ENCODE measurements at places on chromosomes 2 and 18.

GRCh38 chr2:207830778-207831438, 61.2 kb upstream of the FZD5 start:
- DNase-seq = no peak

DNA sequence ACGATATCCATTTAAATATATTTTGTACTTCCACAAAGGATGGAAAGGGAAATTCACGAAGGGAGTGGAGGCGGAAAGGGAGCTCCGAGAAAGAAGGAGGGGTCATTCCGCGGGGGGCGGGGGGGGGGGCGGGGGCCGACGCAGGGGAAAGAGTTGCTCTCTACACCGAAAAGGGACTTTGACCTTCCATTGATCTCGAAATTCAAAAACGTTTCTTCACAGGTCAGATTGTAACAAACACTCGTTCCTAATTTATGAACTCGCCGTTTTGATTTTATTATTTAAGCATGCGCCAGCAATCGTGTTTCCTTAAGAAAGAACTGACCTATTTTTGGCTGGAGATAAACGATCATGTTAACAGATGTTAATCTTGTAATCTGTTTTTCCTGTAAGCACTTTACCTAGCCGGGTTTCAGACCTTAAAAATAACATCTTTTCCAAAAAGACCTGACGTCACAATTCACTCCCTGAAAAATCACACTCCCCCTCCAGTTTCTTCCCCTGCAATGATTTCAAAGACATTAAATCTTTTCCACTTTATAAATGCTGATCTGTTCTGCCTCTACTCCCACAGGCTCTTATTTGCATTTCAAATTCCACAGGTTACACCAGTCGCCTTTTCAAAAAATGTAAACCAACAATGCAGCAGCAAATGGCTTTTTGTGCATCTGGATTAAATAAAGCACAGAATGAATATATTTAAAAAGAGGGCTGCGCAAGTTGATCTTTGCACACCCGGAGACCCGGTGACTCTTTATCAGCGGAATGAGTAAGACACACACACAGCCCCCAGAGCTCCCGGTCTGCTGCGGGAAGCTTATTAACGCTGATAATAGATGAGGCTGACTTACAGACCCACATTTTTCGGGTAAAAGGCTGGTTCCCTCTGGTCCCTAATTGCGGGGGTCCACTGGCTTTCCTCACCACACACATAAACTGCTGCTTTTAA, 1.6 kb downstream of the ZNF516 start:
- DNase-seq = no peak

GRCh38 chr2:237219826-237220225, 134.1 kb downstream of the COPS8 start:
- DNase-seq = no peak

DNA sequence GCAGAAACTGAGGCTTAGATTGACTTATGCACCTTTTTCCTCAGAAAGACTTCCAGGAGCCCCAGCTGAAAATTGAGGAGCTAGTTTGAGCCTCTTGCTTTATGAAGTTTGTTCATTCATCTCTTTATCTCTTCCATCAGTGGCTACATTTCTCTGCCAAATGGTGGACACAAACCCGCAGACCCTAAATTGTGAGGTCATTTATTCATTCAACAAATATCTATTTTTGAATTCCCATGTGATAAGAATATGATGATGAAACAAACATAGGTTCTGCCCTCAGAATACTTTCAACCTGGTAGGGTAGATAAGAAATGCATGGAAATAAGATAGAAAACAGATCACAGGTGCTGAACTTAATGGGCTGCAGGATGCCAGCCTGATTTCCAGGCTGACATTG, 309.4 kb downstream of the TNS1 start:
- no peak for DNase-seq

DNA sequence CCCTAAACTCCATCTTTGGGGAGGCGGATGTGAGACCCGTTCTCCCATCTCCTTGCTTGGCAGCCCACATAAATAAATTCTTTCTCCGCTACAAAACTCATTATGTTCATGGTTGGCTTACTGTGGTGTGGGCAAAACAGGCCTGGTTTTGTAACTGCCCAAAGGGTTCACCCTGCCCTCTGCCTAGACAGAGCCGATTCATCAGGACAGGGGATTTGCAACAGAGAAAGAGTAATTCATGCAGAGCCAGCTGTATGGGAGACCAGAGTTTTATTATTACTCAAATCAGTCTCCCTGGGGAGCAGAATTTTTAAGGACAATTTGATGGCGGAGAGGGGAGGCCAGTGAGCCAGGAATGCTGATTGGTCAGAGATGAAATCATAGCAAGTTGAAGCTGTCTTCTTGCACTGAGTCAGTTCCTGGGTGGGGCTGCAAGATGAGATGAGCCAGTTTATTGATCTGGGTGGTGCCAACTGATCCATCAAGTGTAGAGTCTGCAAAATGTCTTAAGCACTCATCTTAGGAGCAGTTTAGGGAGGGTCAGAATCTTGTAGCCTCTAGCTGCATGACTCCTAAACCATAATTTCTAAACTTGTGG, 8.4 kb upstream of the RNF125 start:
- DNase-seq = no peak

DNA sequence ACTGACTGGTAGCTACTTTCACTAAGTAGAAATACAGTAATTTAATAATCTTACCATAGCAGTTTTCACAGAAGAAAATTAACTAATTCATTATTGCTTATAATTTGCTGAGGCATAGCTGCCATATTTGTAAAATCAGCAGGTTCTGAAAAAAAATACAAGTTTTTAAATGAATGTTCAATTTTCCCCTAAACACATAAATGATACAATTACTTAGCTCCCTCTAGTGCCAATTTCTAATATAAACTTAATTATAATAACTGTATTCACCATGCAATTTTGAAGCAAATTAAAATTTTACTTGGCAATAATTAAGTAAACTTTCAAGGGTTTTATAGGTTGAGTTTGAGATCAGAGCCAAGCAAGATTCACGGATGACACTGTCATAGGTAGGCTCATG, 1321.6 kb upstream of the ACVR2A start:
- DNase-seq = no peak

DNA sequence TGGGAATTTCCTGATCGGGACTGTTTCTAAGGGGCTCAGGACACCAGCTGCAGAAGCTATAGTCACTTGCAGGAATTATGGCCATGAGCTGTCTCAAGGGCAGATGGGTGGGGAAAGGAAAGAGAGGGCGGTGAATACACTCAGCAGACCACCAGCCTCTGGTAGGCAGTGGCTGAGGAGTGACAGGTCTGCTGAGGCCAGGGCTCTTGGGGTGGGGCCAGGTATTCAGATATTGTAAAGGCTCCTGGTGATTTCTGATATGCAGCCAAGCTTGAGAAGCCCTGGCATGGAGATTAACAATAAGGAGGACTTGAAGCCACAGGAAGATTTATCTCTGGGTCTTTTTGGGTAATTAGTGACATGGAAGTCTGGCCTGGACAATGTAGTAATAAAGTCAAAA, 145.3 kb upstream of the AQP4 start:
- DNase-seq = no peak

- DNase-seq = no peak
Observed at GRCh38 chr2:1747065-1747941, 3.0 kb upstream of the PXDN start.

GRCh38 chr2:239751679-239752355, 273.3 kb downstream of the NDUFA10 start:
- peak; percentile 53 for DNase-seq

- no peak for DNase-seq
Observed at GRCh38 chr18:8662560-8663255, 42.6 kb upstream of the MTCL1 start.

GRCh38 chr2:237306083-237306786, 107.7 kb downstream of the COL6A3 start:
- DNase-seq = no peak

GRCh38 chr2:127155947-127156346, 49.0 kb upstream of the BIN1 start:
- no peak for DNase-seq

DNA sequence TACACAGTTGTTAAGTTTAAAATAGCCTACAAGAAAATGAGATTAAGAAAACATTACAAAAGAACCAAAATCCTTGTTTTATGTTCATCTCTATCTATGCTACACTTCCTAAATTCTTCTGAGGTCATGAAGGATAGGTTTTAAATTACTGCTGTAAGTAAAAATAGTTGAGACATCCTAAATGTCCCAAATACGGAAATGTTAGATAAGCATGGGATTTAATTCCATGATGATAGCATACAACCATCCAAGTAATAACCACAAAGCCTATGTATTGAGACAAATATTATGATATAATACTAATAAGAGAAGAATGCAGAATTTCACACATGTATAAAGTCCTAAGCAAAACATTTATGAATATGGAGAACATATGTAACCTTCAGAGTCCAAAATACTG, 34.1 kb downstream of the PIEZO2 start:
- no peak for DNase-seq

DNA sequence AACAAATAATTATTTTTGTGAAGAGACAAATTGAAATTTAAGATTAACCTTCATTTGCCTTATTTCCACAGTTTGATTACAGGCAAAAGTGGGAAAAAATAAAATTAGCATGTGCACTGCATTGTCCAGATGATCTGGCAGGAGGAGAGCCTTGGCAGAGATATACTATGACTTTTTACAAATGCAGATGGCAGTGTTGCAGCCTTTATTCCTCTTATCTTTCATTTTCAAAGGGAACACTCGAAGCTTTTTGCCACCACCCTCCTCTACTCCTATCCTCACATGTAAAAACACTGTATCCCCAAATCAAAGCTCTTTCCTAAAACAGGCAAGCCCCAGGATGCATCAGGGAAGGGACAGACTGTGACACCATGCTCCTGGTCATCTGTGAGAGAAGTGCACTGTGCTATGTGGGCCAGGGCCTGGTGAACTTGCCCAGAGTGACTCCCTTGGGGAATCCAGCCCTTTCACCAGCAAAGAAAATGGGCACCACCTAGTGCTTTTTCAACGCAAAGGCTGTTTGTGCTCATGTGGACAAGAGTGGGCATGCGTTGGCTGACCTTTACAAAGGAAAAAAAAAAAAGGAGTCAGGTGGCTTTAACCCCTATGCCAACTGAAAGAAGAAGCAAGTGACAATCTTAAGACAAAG, 74.7 kb upstream of the ETAA1 start:
- DNase-seq = no peak

GRCh38 chr2:46748735-46749531, 166.7 kb downstream of the MCFD2 start:
- DNase-seq = no peak

- DNase-seq = no peak
Observed at GRCh38 chr2:27636766-27637165, 7.9 kb downstream of the GPN1 start.

DNA sequence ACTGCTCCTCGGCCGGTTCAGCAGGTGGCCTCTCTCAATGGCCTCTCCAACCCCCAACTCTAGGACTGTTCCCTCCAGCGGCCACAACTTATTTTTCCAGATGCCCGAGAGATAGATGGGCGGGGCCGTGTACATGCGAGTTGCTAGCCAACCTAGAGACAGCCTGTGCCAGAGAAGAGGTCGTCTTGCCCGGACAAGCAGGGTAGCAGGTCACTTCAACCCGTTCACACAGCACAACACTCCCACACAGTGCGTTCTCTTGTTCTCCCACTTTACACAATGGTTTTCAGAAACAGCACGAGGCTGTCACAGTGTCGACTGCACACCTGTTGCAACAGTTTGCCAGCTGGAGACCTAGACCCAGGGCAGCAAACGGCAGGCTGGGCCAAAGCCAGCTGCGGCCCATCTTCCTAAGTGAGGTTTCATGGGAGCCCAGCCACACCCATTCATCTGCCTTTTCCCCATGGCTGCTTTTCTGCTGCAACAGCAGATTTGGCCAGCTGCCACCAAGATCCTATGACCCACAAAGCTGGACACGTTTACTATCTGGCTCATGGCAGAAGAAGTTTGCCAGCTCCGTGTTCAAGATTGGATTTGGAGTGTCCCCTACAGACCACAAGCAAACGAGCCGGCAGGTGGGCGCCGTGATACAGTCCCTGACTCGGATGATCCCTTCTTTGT, 7.3 kb upstream of the PRLH start:
- no peak for DNase-seq

DNA sequence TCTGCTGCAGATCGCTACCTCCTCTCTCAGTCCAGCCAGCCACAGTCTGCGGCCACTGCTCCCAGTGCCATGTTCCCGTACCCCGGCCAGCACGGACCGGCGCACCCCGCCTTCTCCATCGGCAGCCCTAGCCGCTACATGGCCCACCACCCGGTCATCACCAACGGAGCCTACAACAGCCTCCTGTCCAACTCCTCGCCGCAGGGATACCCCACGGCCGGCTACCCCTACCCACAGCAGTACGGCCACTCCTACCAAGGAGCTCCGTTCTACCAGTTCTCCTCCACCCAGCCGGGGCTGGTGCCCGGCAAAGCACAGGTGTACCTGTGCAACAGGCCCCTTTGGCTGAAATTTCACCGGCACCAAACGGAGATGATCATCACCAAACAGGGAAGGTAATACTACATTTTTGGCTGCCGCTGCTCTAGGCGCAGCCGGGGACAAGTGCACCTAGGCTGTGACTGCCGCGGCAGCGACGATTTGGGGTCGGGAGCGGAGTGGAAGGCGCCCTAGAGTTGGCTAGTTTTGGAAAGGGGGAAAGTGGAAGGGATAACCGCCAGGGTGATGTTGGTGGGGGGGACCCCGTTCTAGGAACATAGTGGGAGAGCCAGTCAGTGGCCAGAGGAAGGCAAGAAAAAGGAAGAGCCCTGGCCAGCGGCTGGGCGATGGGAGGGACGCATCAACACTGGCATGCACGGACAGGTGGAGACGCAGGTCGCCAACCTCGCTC, 776 bp downstream of the TBR1 start:
- DNase-seq = peak; percentile 46

GRCh38 chr2:103208916-103209315, 447.1 kb downstream of the TMEM182 start:
- DNase-seq = no peak

- no peak for DNase-seq
Observed at GRCh38 chr18:3706279-3707097, 256.5 kb downstream of the TGIF1 start.

DNA sequence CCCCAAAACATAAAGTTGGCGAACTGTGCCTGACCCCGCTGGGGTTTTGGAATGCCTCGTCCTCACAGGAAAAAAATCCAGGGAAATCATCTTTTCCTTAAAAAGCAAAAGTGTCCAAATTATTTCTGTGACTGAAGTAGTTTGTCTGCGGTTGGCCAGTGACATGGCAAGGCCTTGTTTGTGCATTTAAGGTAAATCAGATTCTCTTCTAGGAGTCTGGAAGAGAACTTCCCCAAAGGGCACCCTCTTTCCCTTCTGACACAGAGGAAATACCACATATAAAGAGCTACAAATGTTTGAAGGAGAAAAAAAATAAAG, 737 bp upstream of the CYB5A start:
- no peak for DNase-seq

DNA sequence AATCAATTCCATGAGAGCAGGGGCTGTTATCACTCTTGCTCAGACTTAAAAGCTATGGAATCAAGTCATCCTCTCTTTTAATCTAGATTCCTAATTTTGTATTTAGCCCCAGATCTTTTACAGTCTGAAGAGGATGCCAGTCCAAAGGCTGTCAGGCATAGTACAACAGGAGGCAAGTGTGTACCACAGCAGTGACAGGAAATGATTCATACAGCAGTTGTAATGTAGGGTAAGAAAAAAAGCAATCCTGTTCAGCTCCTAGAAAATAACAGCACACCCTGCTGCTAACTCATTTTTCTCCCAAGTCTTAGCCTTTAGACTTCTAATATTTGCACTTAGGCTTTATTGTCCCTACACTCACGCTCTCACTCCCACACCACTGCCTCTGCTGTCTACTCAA, 127.8 kb upstream of the SYT4 start:
- DNase-seq = no peak

GRCh38 chr2:212914392-212914791, 237.0 kb downstream of the IKZF2 start:
- no peak for DNase-seq

- DNase-seq = no peak
Observed at GRCh38 chr2:129767346-129768035, 212.0 kb upstream of the RAB6C start.

- no peak for DNase-seq
Observed at GRCh38 chr2:114925296-114926255, 483.1 kb downstream of the DPP10 start.
